Tibial nerve (tissue), 4 donors: ENCODE measurements at places on chromosomes 12 and 14. TPM values are rescaled to one million over a fixed set of nuclear protein-coding genes. Genes with fewer than 3 reads are reported as not detected.

DNA sequence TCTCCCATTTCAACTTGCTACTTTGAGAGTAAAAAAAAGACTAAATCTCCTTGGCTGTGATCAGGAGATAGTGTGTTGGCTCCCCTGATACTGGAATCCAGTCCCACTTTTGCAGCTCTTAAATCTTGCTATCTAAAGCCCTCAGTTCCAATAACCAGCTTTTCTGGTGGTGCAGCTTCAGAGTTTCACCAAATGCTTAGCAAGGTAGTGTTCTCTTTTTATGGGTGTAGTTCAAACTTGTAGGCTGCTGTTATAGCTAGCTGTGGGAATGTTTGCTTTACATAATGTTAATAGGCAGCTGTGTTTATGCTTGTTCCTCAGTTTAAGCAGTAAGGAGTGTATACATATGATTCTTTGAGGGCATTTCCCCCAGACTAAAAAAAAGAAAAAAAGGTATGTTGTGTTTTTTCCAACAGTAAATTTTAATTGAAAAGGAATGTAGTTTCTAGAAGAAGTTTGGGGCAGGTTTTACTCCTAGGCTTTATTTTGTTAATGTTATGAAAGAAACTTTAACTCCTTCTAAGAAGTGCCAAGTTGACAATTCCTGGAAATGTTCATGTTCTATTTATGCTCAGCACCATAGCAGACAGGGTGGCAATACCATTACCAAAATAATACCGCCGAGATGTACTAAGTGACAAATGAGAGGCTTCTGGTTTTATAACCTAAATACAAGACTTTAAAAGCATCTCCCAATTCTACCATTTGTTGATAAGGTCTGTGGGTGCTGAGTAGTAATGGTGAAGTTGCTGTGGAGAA is 12.1 kb downstream of the CRADD start:
- H3K27ac ChIP-seq, result no peak overlapping the region
- H3K36me3 ChIP-seq, result peaks cover 5% of the 10 kb centered on the region
- no peaks in the 10 kb centered on the region for H3K27me3 ChIP-seq
- H3K4me1 ChIP-seq, result no peaks in the 10 kb centered on the region
- no peak overlapping the region for H3K4me3 ChIP-seq

GRCh38 chr12:65147312-65147905 is 22.0 kb upstream of the LEMD3 start:
- no peaks in the 10 kb centered on the region for H3K27me3 ChIP-seq
- no peak overlapping the region for H3K27ac ChIP-seq
- no peak for DNase-seq
- H3K4me3 ChIP-seq, result no peak overlapping the region

The KRT75 gene
- total RNA-seq, result not detected

DNA sequence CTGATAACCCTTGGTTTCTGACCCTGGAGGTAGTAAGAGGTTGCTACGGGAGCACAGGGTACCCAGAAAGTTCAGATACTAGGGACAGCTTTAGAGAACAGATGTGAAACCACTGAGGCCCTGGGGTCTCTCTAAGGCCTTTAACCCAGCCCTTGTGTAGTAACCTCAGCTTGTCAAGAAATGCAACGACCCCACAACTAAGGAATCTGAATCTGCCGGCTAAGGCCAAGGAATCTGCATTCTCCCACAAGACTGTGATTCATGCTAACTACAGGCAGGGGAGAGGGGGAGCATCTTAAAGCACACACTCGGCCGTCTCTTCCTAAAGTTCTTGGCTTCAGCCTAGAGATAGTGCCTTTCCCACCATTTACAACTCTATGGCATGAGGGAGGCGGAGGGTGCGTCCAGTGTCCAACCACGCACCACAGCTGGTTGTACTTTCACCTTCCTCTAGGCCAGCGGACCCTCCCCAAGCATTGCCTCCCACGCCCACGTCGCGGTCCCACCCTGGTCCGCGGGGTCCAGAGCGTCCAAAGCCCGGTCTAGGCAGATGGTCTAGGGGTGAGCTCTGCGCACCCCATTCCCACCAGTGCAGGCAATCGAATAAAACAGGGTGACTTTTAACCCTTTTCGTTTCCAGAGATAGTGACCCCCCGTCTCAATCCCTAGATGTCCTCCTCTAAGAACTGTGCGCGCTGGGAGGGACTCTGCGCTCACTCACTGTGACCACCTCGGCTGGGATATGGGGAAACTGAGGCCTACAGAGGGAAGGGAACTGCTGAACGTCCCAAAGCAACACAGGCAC is 735 bp upstream of the VASH1 start:
- H3K27ac ChIP-seq, result peak overlapping the region; percentile 85
- peak overlapping the region; percentile 69 for H3K4me3 ChIP-seq
- no peaks in the 10 kb centered on the region for H3K4me1 ChIP-seq
- H3K27me3 ChIP-seq, result no peaks in the 10 kb centered on the region

DNA sequence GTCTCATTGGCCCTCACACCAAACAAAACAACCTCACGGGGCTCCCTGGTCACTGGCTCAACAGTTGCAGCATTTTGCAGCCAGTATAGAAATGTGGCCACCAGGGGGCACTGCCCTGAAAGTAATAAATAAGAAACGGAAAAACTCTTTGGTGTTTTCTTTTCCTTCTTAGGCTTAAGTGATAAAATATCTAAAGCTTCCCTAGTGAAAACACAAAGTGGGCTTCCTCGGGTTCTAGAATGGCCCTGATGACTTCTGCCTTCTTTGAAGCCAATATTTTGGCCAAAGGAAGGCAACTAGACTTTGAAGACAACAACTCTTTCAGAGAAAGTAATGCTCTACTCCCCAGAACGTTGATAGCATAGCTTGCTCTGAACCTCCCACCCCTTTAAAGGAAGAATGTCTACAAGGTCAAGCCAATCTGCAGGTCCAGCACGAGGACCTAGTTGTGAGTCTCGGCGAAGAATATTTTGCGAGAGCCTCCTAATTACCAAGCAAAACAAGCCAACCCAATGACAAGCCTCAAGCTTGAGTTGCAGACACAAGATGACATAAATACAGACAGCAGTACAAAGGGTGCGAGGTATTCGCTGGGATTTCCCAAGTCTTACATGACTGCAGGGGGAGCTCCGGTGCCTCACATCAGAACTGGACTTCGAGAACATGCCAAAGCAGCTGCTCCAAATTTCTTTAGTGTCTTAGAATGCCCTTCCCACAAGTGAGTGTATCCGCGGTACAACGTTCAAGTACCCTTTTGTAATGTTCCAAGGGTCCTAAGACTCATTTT is 2.6 kb downstream of the ITPK1 start:
- peaks cover 73% of the 10 kb centered on the region for H3K4me1 ChIP-seq
- peak overlapping the region; percentile 97 for H3K27ac ChIP-seq
- H3K4me3 ChIP-seq, result peak overlapping the region; percentile 85
- H3K36me3 ChIP-seq, result no peaks in the 10 kb centered on the region
- peak; percentile 89 for DNase-seq

DNA sequence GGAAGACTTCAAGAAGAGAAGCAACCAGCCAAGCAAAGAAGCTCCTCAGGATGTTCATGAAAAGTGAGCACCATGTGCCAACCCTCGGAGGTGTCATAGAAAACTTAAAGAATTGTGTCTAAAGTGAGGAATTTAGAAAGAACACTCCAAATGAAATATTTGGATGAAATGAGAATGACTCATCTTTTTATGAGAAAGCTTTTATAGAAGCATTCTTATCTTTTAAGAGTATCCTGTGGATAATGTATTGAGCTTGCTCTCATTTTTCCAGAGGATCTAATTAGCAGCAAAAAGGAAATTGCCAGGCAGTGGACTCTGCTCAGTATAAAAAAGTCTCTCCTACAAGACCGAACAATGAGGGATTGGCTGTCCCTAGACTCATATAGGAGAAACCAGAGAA is 454.9 kb downstream of the LRIG3 start:
- no peaks in the 10 kb centered on the region for H3K27me3 ChIP-seq
- no peak overlapping the region for H3K27ac ChIP-seq
- DNase-seq, result no peak
- H3K36me3 ChIP-seq, result no peaks in the 10 kb centered on the region

- H3K36me3 ChIP-seq, result no peaks in the 10 kb centered on the region
- no peak overlapping the region for H3K27ac ChIP-seq
- DNase-seq, result no peak
- no peaks in the 10 kb centered on the region for H3K4me1 ChIP-seq
Observed at GRCh38 chr14:91706996-91707395, 24.9 kb downstream of the CATSPERB start.

The TEX52 gene
- not detected for total RNA-seq

- DNase-seq, result no peak
- no peak overlapping the region for H3K27ac ChIP-seq
- H3K4me3 ChIP-seq, result no peak overlapping the region
- no peaks in the 10 kb centered on the region for H3K36me3 ChIP-seq
Observed at GRCh38 chr12:11793921-11794710, 144.6 kb downstream of the ETV6 start.

The SP1 gene
- 62.0 TPM for total RNA-seq

- no peaks in the 10 kb centered on the region for H3K36me3 ChIP-seq
- no peak for DNase-seq
- H3K27me3 ChIP-seq, result no peaks in the 10 kb centered on the region
- no peak overlapping the region for H3K4me3 ChIP-seq
- H3K27ac ChIP-seq, result no peak overlapping the region
- no peaks in the 10 kb centered on the region for H3K4me1 ChIP-seq
Observed at GRCh38 chr12:90407841-90408240, 547.1 kb downstream of the CCER1 start.

DNA sequence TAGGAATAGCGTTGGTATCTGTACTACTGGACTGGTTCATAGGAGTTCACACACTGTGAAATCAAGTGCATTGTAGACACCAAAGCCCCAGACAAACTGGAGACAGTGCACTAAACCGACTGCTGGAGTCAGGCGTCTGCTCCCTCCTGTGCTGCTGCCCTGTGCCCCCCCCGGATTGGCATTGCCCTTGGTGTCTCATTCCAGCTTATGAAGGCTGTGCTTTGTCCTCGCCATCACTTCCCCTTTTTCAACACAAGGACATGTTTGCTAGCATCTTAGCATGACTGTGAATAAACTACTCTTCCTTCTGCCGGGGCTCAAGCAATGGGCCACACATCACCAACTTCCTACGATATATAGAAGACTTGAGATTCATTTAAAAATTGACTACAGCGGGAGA is 84.0 kb downstream of the TMCC3 start:
- H3K4me1 ChIP-seq, result no peaks in the 10 kb centered on the region
- no peaks in the 10 kb centered on the region for H3K36me3 ChIP-seq
- H3K27ac ChIP-seq, result no peak overlapping the region
- DNase-seq, result no peak
- H3K27me3 ChIP-seq, result no peaks in the 10 kb centered on the region

GRCh38 chr14:33948145-33948868 is 2.6 kb downstream of the EGLN3 start:
- peaks cover 45% of the 10 kb centered on the region for H3K27me3 ChIP-seq
- H3K36me3 ChIP-seq, result no peaks in the 10 kb centered on the region
- no peak overlapping the region for H3K27ac ChIP-seq

- H3K36me3 ChIP-seq, result no peaks in the 10 kb centered on the region
- DNase-seq, result no peak
- H3K4me1 ChIP-seq, result no peaks in the 10 kb centered on the region
- no peak overlapping the region for H3K27ac ChIP-seq
- no peak overlapping the region for H3K4me3 ChIP-seq
Observed at GRCh38 chr12:76444408-76444984, 96.3 kb upstream of the BBS10 start.

- H3K27ac ChIP-seq, result no peak overlapping the region
- H3K36me3 ChIP-seq, result no peaks in the 10 kb centered on the region
- H3K4me1 ChIP-seq, result no peaks in the 10 kb centered on the region
- DNase-seq, result no peak
Observed at GRCh38 chr12:107244584-107244983, 151.2 kb upstream of the CRY1 start.

GRCh38 chr12:117098024-117098360 is 1.2 kb downstream of the TESC start:
- no peak for DNase-seq
- H3K27ac ChIP-seq, result no peak overlapping the region
- no peaks in the 10 kb centered on the region for H3K27me3 ChIP-seq
- H3K36me3 ChIP-seq, result no peaks in the 10 kb centered on the region
- H3K4me1 ChIP-seq, result no peaks in the 10 kb centered on the region

The COX8C gene
- total RNA-seq, result not detected

DNA sequence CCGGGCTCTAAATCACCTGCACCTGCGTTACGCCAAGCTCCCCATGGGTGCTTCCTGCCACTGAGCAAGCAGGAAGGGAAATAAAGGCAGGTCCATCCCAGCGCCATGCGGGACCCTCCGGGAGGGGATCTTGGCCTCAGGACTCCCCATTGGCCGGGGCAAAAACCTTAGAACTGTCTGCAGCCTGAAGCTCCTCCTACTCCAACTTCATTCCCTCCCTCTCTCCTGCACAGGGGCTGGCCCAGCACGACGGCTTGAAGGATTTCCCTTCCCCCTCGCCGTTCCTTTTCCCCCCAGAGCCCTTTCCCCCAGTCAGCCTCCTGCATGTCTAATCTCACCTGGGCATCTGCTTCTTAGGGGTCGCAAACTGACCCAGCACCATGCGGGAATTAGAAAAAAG is 137.2 kb upstream of the NCOR2 start:
- DNase-seq, result no peak
- no peaks in the 10 kb centered on the region for H3K27me3 ChIP-seq
- H3K4me3 ChIP-seq, result no peak overlapping the region
- peaks cover 12% of the 10 kb centered on the region for H3K4me1 ChIP-seq

GRCh38 chr14:77125823-77126325 is 15.7 kb downstream of the ZDHHC22 start:
- H3K27me3 ChIP-seq, result peaks cover 12% of the 10 kb centered on the region
- no peaks in the 10 kb centered on the region for H3K36me3 ChIP-seq
- peaks cover 46% of the 10 kb centered on the region for H3K4me1 ChIP-seq
- no peak overlapping the region for H3K4me3 ChIP-seq
- DNase-seq, result no peak
- H3K27ac ChIP-seq, result no peak overlapping the region

The PLEKHA5 gene
- 21.3 TPM for total RNA-seq

DNA sequence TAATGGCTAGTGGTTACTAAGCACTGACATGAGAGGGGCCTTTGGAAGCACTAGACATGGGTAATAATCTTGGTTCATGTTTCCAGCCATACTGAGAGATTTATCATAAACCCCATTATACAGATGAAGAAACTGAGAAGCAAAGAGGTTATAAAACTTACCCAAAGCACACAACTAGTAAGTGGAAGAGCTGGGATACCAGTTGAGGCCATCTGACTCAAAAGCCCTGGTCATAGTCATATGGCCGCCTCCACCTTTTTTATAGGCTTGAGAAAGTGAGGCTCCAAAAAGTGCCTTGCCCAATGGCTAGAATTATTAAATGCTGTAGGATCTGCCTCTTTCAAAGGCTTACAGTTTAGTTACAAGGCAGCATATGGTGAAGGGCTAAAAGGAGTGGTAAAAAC is 944 bp downstream of the TXNRD1 start:
- no peaks in the 10 kb centered on the region for H3K27me3 ChIP-seq
- H3K4me1 ChIP-seq, result peaks cover 13% of the 10 kb centered on the region
- peak overlapping the region; percentile 52 for H3K4me3 ChIP-seq
- peak overlapping the region; percentile 85 for H3K27ac ChIP-seq
- no peaks in the 10 kb centered on the region for H3K36me3 ChIP-seq

GRCh38 chr14:35534208-35534872 is 376 bp downstream of the INSM2 start:
- H3K27ac ChIP-seq, result no peak overlapping the region
- peaks cover 31% of the 10 kb centered on the region for H3K4me1 ChIP-seq
- no peaks in the 10 kb centered on the region for H3K27me3 ChIP-seq
- DNase-seq, result no peak
- H3K4me3 ChIP-seq, result peak overlapping the region; percentile 39
- H3K36me3 ChIP-seq, result no peaks in the 10 kb centered on the region

- peak overlapping the region; percentile 76 for H3K27ac ChIP-seq
- H3K36me3 ChIP-seq, result peaks cover 4% of the 10 kb centered on the region
- H3K4me3 ChIP-seq, result peak overlapping the region; percentile 49
- H3K27me3 ChIP-seq, result peaks cover 52% of the 10 kb centered on the region
Observed at GRCh38 chr12:54004841-54005530, 3.8 kb upstream of the HOXC8 start.
